ENCODE measurements at places on chromosomes 2 and 18.

GRCh38 chr2:25078170-25079049 is 36.5 kb downstream of the EFR3B start:
- peak; percentile 83 for DNase-seq

- no peak for DNase-seq
Observed at GRCh38 chr18:5585653-5586052, 41.9 kb upstream of the EPB41L3 start.

GRCh38 chr2:33377048-33377447 is 99.4 kb upstream of the RASGRP3 start:
- DNase-seq = no peak

GRCh38 chr2:86333378-86333777 is 4.0 kb downstream of the REEP1 start:
- peak; percentile 41 for DNase-seq

DNA sequence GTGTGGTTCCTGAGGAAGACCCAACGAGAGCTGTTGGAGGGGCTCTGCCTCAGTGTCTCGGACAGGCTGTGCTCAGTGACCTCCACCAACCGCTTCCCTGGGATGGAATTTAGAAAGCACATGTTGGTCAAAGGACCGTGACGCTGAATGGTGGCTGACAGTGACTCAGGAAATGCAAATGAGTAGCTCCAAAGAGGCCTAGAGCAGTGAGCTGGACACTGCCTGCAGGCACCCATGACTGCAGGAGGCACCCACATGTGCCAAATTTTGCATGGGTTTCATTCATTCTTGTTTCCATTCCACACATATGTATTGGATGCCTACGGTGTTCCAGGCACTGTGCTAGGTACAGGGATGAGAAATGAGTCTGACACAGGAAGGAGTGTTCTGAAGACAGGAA is 46.4 kb downstream of the ACKR3 start:
- DNase-seq = no peak

- DNase-seq = no peak
Observed at GRCh38 chr2:204931562-204931961, 386.3 kb downstream of the PARD3B start.

DNA sequence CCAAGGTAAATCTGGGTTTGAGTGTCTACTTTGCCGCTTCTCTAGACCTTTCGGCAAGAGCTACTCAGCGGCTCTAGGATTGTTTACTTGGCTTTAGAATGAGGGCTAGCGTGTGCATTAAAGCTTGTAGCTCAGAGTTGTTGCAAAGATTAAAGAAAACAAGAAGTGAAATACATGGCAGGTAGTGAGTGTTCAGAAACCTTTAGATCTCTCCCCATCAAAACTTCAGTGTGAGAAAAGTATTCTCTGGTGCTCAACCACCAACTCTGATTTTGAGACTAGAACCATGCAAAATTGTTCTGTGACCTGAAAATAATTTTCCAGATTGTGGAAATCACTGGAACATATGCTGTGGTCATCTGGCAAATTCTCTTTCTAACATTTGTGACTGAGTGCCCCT is 512.0 kb downstream of the CMPK2 start:
- no peak for DNase-seq

- DNase-seq = no peak
Observed at GRCh38 chr2:100733391-100734187, 86.3 kb upstream of the NPAS2 start.

GRCh38 chr2:13616616-13617015 is 899.9 kb downstream of the TRIB2 start:
- DNase-seq = no peak

GRCh38 chr2:196652869-196653268 is 13.4 kb downstream of the CCDC150 start:
- DNase-seq = no peak

DNA sequence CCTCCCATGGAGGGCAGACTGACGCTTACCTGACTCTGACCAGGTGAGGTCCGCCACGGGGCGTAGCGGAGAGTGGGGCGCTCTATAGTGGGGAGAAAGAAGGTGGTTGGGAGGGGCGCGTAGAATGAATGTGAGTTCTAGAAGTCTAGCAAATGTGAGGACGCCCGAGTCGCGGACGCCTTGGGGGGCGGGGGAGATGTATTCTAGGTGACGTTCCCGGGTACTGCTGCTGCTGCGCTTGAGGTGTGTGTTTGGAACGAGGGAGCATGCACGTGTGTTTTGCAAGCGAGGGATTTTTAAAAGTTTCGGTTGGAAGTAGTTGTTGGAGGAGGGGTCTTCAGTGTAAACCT is 758 bp downstream of the RIF1 start:
- peak; percentile 59 for DNase-seq

DNA sequence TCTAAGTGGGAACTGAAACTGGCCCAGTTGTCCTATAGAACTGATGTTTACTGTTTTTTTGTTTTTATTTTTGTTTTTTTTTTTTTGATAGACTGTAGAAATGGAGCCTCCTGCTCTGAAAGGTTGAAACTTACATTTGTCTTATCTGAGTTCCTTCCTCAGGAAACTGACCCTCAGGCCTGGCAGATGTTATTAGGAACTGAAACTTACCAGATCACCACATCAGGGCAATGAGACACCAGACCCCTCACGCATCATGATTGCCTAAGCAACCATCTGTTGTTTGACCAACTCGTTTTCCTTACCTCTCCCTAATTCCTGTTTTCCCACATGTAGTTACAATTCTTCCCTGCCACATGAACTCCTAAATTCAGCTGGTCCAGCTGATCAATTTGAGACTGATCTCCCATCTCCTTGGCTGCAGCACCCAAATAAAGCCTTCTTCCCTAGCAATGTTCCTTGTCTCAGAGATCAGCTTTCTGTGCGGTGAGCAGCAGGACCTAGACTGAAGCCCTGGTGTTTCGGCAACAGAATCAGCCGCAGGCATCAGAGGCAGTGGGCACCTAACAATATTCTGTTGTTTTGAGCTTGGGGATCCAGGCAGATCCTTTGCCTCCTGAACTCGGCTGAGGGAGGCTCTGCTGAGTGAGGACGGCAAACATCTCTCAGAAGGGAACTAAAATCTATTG is 96.8 kb downstream of the MSH2 start:
- no peak for DNase-seq

DNA sequence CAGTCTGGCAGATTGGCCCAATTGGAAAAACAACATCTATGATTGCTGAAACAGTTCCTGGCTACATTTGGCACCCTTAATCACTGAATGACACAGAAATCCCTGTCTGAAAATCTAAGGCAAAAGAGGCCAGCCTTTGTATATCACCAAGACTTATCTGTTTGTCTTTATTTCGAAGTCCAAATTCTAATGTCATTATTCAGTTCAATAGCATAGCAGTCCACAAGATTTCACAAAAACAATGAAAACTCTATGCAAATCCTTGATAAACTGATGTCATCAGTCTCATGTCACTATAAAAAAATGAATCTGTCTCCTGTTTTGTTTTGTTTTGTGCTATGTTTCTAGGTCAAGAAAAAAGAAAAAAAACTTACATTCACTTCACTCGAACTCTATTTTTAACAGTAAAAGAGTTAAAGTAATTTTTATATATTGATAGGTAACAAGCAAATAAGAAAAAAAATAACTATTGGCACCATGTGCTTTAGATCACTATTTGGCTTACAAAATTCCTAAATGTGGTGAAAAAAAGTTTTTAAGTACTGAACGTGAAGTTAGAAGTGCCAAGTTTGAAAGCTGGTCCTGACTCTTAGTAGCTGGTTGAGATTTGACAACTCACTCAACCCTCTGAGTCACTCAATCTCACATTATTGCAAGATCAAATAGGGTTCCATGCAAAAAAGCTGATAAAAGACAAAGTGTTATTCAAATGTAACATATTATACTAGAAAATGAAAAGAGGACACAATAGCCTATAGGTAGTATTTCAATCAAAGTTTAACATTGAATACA is 359.3 kb downstream of the IRS1 start:
- DNase-seq = no peak

DNA sequence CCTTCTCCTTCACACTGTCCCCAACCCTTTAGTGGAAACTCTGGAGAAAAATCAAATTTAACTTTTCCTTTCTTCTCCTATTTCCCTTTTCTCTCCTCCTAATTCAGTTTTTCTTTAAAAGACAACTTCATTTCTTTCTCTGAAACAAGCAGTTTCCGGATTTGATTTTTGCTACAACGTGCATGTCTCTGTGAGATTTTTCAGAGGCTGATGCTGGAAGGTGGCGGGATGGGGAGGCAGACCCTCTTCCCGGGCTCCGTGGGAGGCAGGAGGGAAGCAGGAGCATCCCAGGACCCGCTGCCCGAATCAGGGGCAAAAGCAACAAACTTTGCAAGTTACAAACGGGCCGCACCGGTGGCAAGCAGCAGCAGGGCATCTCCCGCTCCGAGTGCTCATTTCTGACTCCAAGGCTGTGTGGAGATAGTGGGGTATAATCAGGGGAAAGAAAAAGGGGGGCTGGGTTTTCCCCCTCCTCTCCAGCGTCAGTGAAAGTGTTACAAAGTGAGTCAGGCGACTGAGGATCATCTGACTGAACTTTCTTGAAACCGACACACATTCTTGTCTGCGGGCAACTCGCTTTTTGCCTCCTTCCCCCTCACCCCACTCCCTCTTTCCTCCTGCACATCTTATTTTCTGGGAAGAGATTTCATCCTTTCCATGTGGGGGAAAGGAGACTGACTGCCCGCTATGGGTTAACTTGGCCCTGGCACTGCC is 6.4 kb downstream of the ZEB2 start:
- no peak for DNase-seq

DNA sequence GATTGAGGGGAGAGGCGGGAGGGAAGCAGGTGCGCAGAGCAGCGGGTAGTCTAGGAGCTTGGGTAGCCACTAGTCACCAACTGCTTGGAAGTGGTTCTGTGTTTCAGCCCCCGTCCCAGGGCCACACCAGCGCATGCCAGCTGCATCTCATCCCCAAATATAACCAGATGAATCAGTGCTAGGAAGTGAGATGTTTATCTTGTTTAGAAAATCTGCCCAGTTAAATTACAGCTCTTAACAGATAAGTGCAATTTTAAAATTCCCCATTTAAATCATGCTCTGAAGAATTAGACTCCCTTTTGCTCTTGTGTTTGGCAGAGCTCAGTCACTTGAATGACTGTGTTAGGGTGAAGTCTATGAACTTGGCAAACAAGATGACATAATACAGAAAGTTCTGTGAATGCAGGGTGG is 193.8 kb downstream of the SEPTIN10 start:
- no peak for DNase-seq

GRCh38 chr2:230915319-230915718 is 9.7 kb downstream of the GPR55 start:
- no peak for DNase-seq

GRCh38 chr18:39685303-39685902 is 2119.8 kb upstream of the CELF4 start:
- no peak for DNase-seq

DNA sequence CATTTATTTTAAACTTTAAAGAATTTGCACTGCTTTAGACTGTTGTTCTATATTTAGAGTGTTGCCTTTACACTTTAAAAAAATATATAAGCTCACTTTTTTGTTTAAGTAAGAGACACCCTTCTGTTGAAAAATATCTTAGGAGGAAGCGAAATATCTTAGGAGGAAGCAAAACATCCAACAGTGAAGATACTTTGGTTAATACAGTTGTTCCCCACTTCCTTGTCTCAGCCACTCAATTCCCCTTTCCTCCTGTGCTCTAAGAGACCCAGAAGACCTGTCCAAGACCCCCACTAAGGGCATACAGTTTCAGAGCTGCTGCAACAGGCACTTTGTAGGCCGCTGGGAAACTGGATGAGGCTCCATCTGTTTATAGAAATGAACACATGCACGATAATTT is 5.7 kb downstream of the SERPINB8 start:
- no peak for DNase-seq

GRCh38 chr2:172223601-172224054 is 120.9 kb upstream of the DLX2 start:
- no peak for DNase-seq

DNA sequence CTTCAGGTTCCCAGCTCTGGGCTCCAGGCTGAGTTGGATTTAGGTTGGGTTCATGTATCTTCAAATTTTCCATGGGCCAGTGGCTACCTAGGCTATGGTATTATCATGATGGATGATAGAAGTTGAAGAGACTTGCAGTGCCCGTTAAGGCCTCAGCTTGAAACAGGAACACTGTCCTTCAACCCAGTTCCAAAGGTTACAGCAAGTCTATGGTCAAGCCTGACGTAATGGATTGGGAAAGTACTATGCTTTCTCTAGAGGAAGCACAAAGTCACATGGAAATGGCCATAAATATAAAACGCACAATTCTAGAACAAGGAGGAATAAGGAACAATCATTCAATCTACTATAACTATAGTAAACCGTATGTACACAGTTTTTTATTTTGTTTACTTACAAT is 593.2 kb downstream of the ZEB2 start:
- DNase-seq = no peak

GRCh38 chr18:5542515-5543035 is 1.2 kb downstream of the EPB41L3 start:
- peak; percentile 47 for DNase-seq

DNA sequence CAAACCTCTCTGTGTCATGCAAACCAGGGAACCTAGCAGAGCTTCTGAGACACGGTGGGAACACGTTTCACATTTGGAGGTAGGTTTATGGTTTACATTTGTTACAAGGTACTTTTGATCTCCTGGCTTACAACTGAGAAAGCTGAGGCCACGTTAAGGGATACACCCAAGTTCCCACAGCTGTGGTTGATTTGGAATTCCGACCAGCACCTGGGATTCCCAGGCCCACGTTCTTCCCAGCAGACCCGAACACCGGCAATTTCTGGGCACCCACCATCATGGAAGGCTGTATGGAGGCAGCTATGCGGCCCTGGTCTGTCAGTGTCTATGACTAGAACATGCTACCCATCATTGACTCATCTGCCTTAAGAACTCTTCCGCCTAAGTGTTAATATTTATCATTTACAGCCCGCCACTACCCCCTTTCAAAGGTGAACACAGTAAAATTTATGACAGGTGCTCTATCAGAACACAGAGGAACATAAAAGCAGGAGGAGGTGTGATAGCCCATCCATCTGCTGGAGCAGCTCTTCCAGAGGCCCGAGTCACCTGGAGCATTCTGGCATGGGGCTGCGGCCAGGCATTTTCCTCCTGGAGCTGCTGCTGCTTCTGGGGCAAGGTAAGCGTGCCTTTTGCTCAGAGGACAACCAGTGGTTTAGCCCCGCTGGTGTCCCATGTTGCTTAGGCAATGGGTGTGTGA is at the start of gene PLB1:
Gene PLB1, plus strand, starts transcription at position 510 of the 700 bp plus-strand sequence. Its CDS starts 55 bp downstream, at position 565.
- DNase-seq = no peak

GRCh38 chr18:64287926-64288325 is 139.0 kb upstream of the LINC00305 start:
- no peak for DNase-seq

GRCh38 chr2:135183822-135184221 is 131.7 kb downstream of the RAB3GAP1 start:
- no peak for DNase-seq
